ENCODE measurements at places on chromosomes 2 and 18. TPM values are rescaled to one million over a fixed set of nuclear protein-coding genes. Genes with fewer than 3 reads are reported as not detected.

FAM117B gene
- total RNA-seq = 11.6 TPM

FAM110C gene
- 3.3 TPM for total RNA-seq

LRP2 gene
- total RNA-seq = 0.36 TPM

CD8B gene
- total RNA-seq = 0.80 TPM

BCL2 gene
- total RNA-seq = 85.7 TPM

SCLY gene
- 40.5 TPM for total RNA-seq

CD8B2 gene
- total RNA-seq = not detected

RGPD3 gene
- total RNA-seq = 0.30 TPM

XDH gene
- total RNA-seq = 0.30 TPM

POTEJ gene
- total RNA-seq = not detected
